ENCODE measurements at places on chromosomes 5 and 9.

DNA sequence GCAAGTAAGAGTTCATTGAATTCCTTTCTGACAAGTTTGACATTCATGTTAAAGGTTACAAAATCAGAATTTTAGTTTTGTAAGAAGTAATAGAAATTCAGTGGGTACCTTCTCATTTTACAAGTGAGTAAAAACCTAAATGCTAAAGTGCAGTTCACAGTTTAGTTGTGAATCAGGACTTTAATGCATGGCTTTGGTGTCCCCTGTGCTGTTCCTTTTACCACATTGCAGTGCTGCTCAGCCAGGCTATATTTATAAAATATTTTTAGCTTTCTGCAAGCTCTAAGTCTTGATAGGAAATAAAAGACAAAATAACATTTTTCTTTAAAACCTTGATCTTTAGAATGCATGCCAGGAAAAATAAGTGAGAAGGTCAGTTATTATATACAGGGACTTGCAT is 26.3 kb downstream of the PAM start:
- no peak for DNase-seq

GRCh38 chr5:98982880-98983279 is 54.1 kb upstream of the CHD1 start:
- no peak for DNase-seq

- DNase-seq, result no peak
Measured at GRCh38 chr5:16726538-16726946, 109.7 kb upstream of the RETREG1 start.

- no peak for DNase-seq
Measured at GRCh38 chr9:111975709-111976108, 79.1 kb downstream of the UGCG start.

DNA sequence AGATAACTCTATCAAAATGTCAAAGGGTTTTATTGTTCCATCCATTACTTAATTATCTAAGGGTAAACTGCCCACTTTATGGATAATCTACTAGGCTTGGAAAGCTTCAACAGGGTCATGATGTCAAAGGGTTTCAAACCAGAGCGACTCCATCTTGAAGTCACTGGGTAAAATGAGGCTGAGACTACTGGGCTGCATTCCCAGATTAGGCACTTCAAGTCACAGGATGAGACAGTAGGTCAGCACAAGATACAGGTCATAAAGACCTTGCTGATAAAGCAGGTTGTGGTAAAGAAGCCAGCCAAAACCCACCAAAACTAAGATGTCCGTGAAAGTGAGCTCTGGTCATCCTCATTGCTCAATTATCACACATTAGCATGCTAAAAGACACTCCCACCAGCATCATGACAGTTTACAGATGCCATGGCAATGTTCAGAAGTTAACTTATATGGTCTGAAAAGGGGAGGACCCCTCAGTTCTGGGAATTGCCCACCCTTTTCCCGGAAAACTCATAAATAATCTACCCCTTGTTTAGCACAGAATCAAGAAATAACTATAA is 138.6 kb downstream of the GNAQ start:
- DNase-seq, result no peak

- DNase-seq, result no peak
Measured at GRCh38 chr9:79224672-79225433, 346.9 kb upstream of the TLE4 start.

DNA sequence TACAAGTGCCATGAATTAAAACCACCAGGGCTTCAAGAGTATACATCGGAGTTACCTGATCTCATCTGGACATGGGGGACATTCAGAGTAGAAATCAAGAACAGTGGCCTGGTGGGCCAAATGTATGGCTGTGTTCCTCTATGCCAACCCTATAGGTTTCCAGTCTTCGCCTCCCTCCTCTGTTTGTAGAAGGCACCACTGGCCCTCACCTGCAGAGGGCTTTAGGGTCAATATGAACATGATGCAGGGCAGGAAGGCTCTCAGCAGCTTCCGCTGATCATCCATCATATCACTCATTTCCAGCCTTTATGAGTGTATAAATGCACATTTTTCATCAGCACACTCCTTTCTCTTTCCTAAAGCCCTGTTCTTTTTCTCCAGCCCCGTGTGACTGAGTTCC is 555.5 kb upstream of the BRINP1 start:
- no peak for DNase-seq

Data from anterior cingulate cortex (tissue), 58 donors.